ENCODE measurements at places on chromosomes 11 and 22.

DNA sequence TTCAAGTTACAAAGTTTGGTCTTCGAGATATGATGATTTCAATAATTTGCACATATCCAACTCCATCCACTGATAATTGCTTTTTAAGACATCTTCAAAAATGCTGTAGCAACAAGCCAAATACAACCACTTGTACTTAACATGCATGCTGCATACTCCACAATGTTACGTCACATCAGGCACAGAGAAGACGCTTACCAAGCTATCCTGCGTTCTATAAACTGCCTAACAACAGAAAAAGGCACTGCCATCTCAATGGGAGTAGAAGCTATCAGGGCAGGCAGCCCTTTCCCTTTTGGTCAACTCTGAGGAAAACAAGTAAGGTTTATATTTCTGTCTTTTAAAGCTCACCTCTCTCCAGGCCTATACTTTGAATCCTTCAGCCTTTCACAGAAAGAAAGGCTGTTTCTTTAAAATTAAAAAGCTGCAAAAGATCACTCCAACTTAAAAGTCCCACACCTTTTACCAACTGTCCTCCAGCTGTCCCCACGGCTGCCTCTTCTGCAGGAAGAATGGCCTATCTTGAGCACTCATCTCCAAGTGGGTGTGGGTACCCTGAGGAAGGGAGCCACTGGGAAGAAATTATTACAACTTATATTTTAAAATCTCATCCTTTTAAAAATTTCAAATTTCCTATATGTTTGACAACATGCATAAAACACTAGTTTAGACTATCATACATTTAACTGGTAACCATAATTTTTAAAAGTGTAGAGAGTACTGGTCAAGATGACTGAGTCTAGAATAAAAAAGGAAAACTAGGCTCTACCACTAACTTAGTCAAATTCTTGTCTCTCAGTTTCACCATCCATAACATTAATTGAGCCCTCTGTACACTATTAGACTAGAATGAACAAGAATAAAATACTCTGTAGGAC is 14.5 kb downstream of the PHF21A start:
- DNase-seq = no peak

DNA sequence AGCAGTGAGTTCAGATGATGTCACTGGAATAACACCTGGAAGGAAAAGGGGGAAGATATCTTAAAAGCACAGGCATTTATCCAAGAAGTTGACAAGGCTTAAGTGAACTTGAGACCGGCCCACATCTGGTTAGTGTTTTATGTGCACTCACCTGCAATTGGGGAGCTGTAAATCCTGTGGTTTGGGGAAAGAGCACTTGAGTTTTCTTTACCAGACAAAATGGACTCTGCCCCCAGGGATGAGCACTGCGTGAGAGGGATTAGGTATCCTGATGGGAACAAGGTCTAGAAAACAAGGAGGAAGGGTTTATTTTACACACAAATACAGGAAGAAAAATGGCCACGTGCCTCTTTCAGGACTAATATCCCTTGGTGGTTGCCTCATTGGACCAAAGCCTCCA is 15.2 kb downstream of the E2F8 start:
- no peak for DNase-seq

DNA sequence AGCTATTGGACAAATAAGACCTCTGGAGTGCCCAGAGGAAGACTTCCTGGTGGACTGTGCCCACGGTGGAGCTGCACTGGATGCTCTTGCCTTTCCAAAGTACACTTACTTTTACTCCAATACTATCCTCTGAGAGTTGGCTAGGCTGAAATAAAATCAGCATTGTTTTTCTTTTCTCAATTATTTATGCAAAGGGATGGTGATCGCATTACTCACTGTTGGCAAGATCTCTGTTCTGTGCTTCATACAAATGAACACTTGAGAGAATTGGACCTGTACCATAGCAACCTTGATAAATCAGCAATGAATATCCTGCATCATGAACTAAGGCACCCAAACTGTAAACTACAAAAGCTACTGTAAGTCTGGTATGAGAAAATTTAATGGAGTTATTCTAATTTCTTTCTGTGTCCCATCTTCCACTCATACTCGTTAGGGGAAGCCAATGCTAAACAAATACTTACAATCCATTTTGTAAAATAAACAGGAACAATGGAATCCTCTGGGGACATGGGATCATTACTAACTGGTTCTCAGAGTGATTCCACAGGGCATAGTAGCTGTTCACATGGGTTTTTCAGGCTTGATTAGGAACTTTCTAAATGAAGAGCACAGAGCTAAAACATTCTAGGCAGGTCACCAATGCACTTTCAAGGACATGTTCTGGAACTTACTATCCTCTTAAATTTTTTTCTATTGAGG is 26.3 kb downstream of the NLRP14 start:
- DNase-seq = peak; percentile 72

- no peak for DNase-seq
Measured at GRCh38 chr11:15988016-15988550, 368.3 kb downstream of the SOX6 start.

DNA sequence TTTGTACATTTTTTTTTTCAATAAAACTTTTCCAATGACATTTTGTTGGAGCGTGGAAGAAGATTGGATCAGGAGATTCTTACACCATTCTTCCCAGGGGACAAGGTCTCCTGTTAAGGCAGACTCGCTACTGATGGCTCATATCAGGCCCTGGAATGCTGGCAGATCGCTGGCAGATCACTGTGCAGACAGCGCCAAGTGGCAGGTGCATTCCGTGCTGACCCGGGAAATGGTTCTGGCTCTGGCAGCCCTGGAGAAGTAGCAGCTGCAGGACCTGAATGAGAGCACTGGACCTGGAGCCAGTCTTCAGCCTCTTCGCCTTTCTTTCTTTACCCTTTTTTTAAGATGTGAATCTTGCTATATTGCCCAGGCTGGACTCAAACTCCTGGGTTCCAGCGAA is 10.7 kb downstream of the SERPINH1 start:
- no peak for DNase-seq

GRCh38 chr11:121109916-121110586 is 9.0 kb downstream of the TECTA start:
- DNase-seq = no peak

DNA sequence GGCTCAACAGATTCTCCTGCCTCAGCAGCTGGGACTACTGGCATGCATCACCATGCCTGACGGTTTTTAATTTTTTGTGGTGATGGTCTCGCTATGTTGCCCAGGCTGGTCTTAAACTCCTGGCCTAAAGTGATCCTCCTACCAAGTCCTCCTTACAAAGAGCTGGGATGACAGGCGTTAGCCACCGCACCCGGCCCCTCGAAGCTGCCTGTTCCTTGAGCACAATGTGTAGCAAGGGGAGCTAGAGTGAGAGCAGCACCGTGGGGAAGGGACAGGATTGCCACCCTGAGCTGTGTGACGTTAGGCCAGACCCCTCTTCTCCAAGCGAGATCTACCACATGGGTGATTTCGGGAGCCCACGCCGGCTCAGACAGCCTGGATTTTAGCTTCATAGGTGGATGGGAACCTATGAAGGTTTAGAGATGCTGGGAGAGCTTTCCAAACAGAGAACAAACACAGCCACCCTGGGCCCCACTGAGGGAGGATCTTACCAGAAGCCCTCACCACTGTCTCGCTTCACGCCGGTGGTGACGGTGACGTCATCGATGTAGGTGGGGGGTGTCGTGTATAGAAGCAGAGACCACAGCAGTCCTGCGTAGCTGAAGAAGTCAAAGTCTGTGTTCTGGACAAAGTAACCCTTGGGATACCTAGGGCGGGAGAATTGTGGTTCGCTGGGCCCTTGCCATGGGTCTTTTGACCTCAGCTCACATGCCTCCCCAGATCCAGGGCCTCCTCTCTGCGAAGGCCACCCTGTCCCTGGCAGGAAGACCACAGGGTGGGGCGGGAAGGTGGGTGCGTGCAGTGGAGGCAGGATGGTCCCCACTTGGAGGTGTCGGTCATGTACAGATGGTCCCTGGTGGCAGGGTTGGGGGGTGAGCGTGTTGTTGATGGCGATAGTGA is 23.1 kb downstream of the RGL4 start:
- DNase-seq = no peak

DNA sequence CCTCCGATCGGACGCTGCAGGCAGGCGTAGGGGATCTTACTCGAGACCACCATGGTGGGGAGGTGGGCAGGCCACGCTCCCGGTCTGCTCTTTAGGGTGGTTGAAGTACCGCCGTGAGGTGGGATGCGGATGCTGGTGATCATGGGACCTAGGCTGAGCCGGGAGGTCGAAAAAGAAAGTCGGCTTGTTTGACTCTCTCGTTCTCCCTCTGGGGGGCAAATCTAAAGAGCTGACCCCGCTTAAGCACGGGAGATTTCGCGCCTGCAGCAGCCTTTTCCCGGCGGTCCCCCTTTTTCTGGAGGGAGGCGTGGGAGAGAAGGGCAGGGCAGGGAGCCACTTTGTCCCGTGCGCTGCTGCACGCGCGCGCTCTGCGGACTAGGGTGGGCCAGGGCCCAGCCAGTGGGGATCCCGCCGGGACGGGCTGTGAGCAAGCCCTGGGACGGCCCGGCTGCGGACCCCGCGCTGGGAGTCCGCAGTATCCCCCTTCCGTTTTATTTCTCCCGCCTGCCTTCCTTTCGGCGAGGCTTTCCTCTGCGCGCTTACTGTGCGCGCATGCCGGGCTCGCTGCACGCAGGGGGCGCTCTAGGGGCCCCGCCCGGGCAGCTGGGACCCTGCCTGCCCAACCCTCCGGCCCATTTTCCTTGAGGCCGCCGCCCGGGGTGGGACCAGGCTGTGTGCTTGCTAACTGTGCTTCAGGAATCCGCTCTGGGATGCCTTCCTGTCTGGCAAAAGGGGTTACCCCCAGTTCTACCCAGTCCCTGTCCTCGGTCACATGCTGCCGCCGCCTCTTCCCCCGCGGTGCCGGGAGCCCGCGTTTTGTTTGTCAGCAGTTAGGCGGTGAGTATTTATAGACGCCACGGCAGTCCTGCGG is 81.0 kb downstream of the PRR5L start:
- peak; percentile 72 for DNase-seq

- no peak for DNase-seq
Measured at GRCh38 chr22:40463017-40463631, 92.7 kb downstream of the SGSM3 start.

- no peak for DNase-seq
Measured at GRCh38 chr11:86957976-86958646, 2.9 kb upstream of the FZD4 start.

DNA sequence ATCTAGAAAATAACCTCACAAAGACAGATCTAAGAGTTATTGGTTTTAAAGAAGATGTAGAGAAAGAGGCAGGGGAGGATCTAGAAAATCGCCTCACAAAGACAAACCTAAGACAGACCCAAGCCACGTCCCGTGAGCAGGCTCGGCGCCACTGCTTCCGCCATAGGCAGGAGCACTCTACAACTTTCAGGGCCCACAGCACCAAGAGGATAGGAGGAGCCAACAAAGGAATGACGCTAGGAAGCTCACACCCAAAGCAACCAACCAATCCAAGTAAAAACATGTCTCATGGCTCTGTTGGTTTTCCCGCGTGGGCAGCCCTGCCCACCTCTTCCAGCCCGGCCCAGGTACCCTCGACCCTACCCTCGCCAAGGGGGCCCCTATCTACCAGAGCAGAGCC is 4167.4 kb upstream of the OR11H1 start:
- no peak for DNase-seq

DNA sequence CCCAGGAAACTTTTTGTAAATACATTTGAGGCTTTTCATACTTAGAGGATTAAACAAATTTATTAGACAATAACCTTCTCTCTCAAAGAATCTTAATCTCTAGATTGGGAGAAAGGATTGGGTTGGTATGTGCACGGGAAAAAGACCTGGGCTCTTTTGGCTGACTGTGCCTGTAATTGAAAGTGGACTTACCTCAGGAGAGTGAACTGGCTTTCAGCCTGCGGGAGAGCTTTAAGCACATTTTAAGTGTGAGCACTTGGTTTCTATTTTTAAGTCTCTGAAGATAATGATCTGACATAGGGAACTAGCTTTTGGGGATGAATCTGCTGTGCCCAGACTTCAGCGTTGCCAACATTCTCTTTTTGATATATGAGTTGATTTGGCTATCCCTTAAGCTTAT is 35.8 kb downstream of the UVRAG start:
- DNase-seq = no peak

DNA sequence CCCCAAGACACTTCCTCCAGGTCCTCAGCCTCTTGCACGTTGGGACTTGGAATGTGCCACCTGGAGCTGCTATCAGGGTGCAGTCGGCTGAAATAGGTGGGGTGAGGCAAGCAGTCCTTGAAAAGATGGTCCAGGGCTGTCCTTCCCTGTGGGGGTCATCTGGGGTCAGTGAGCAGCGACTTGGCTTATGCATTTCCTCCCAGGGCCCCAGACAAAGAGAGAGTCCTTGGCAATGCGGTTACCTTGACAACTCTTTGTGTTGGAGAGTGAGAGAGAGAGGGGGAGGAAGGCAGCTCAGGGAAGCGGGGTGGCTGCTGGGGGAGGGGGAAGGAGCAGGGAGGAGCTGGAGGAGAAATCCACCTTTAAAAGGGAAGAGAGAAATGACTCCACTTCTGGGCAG is 93.8 kb downstream of the MIAT start:
- peak; percentile 27 for DNase-seq

DNA sequence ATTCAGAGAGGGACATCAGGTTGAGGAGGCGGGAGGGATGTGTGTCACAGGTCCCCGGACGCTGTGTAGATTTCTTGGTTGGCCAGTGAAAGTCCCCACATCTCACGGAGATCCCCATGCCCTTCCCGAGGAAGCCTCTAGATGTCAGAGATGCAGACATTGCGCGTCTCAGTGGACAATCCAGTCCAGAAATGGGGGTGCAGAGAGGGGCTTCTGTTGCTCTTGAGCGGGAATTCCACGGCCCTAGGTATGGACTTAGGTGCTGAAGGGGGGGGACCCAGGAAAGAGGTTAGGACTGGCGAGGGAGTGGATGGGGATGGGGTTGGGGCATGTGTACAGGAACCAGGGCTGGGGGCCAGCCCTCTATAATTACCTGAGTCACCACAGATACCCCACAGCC is 7.0 kb downstream of the THY1 start:
- DNase-seq = no peak

DNA sequence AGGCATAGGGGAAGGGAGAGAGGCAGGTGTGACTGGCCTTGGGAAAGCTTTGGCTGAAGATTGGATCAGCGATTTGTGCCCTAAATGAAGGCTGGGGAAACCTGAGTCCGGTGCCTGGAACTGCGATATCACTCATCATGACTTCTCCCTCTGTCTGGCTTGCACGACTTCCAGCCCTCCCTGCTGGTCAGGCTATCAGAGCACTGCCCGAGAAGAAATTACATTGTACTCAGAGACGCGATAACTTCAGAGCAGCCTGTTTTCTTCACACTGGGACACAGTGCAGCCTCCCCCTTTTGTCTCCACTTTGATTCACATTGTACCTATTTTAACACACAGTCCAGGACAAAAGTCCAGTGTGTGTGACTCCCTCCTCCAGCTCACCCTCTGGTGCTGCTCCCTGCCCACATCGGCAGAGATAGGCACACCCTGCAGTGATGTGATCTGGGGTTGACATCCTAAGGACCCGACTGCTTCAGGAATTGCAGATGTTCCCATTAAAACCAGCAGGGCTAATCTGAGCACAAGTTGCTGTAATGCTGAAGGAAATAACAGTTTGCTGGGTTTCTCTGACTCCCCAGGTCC is 62.1 kb upstream of the CADM1 start:
- DNase-seq = no peak

- DNase-seq = no peak
Measured at GRCh38 chr11:110929129-110929528, 216.9 kb upstream of the ARHGAP20 start.
